ENCODE measurements at places on chromosomes 1 and 21.

DNA sequence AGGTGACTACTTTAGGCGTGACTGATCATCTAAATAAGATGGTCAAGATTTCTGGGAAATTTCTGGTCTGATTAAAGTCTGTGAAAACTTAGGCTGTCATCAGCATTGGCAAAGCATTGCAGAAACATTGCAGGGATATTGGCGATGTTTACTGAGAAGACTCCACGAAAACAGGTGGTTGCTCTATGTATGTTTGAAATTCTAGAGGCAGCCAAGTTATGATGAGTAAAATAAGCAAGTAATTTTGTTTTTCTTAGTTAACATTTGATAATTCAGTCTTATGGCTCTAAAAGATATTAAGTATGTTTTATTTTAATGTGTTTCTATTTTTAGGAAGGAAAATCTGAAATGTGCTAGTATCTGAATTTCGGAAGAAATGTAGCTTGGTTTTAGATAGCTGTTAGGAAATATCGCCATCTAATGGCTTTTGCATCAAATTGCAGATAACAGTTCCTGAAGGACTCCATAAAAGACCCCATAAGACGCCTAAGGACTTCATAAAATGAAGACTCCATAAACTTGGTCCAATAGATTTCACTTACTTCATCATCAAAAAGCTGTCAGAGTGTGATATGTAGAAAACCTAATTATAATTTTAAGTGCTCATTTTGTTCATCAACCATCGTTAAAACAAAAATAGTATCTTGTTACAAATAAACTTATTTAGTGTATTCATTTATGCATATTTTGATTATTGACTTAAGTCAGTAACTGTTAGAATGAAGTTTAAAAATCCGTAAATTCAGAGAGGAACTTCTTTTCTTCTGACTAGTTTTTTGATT lies 344.6 kb downstream of the RYR2 start:
- DNase-seq, result no peak

GRCh38 chr1:67683316-67683715 lies 1.7 kb upstream of the GADD45A start:
- DNase-seq, result no peak

- no peak for DNase-seq
Measured at GRCh38 chr1:229792012-229792975, 166.2 kb downstream of the URB2 start.

GRCh38 chr21:43273016-43273707 lies 104.4 kb downstream of the CRYAA start:
- DNase-seq, result no peak

DNA sequence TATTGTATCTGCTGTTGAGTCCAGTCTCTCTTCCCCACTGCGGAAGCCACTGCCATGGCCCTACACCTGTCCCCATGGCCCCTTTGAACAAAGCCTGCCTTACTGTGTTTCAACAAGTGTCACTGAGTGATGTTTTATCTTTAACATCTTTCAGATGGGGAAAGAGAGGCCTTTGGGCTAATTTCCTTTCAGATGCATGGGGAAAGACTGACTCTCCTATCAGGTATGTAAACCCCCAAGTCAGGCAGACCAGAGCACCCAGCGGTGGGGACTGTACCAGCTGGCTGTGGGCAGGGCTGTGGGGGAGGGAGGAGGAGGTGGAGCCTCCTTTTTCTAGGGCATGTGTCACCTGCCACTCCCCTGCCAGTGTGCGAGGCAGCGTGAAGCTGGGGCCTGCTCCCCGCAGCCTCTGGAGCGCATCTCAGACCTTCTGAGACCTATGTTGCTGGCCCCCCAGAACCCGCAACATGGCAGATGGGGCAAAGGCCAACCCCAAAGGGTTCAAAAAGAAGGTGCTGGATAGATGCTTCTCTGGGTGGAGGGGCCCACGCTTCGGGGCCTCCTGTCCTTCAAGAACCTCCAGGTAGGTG lies at the start of gene PLA2G2F:
Gene PLA2G2F (plus strand): TSS at position 363 of the 590 bp plus-strand sequence. CDS start 105 bp downstream, at position 468.
- peak; percentile 50 for DNase-seq

DNA sequence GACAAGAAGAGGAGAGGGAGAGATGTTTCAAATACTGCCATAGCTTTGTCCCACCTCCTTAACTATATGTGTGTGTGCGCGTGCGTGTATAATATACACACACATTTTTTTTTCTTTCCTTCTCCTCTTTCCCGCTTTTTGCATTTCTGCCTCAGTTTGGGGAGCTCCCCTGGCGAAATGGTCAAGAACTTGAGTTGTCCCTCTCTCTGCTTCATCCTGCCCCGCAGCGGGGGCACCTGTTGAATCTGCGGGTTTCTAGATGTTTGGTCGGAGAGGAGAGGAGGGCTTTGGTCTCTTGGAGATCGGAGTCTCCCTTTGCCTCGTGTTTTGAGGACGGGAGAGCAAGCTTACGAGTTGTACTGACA lies 504 bp downstream of the SCCPDH start:
- DNase-seq, result no peak

DNA sequence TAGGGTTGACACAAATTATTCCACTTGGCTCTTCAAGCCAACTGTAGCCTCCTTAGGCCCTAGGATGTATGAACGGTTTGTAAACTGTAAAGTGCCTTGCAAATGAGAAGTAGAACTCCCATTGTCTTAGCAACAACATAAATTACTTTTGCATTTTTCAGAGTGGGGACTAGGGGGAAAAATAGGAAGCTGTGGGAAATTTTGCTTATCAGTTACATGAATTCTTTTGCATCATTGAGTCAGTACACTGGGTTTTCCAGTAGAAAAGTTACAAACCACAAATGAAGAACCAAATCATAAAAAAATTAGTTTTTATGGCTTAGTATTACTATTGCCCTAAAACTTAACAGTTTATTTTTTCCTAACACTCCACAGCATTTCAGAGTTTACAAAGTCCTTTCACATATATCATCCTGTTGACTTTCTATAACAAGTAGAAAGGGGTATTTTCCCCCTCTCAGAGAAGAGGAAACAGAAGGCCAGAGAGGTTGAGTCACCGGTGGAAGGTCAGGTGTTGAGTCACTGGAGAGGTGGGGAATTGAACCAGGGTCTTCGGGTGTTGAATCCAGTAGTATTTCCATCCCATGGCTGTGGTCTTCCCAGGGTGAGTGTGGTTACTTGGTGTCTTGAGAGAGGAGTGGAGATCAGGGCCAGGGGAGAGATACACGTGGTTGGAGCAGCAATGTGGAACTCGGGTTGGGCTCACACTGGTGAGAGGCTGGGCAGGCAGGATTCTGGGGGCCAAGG lies 71.9 kb upstream of the USP24 start:
- DNase-seq, result no peak

- no peak for DNase-seq
Measured at GRCh38 chr1:187985897-187986654, 1157.3 kb downstream of the PLA2G4A start.

DNA sequence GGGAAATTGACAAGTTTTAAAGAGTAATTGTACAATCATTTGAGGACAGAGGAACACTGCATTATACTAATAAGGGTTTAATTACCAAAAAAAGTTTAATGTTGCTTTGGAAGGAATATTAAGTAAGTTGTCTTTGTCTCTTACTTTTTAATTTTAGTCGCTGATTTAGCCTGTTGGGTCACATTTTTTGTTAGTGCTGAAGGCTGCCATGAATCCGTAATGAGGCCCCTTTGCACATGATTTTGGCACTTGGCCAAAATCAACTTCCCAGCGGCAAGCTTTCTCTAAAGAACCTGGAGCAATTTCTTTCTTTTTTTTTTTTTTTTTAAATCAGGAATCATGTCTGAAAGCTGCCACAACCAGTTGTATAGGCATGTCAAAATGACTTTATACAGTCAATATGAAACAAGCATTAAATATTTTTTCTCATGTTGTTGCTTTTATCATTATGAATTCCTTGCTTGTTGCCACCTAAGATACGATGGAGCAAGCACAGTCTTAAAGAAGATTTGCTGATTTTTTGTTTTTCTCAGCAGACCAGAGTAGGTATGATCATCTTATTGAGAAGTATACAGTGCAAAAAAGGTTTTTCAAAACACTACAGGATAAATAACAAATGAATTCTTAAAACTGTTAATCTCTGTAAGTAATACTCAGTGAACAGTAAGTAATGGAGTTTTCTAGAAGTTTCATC lies 690.4 kb downstream of the USP25 start:
- DNase-seq, result no peak

GRCh38 chr21:14686466-14687267 lies 140.6 kb upstream of the SAMSN1 start:
- no peak for DNase-seq

DNA sequence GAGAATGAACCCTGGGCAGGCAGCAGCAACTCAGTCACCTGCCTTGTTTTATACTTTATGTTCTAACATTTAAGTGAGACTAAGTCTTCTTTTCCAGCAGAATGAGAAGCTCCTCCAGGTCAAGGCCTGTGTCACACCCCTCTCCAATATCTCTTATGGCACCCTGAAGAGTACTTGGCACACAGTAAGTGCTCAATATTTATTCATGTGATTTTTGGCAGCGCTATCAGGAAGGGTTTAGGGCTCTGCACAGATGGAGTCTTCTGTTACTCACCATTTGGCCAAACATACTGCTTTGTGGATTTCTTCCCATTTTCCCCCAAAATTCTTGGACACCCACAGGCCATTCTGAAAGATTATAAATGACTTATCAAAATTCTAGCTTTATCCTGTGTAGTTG lies 43.8 kb upstream of the MYBPHL start:
- no peak for DNase-seq

DNA sequence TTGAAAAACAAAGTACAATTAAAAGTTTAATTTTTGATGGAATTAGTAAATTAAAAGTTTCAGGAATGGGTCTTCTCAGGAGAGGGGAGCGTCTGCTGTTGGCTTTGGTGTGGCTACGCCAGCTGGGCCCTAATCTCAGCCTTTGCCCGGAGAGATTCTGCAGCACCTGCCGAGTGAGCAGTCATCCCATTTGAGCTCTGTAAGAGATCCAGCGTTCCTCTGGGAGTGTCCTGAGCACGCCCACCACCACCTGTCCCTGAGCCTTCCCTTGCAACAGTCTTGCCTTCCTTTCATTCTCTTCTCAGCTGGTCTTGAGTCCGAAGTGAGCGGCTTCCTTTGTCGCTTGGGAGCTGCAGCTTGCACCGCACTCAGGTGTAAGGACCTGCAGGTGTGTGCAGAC lies 263.1 kb downstream of the CAMTA1 start:
- no peak for DNase-seq

DNA sequence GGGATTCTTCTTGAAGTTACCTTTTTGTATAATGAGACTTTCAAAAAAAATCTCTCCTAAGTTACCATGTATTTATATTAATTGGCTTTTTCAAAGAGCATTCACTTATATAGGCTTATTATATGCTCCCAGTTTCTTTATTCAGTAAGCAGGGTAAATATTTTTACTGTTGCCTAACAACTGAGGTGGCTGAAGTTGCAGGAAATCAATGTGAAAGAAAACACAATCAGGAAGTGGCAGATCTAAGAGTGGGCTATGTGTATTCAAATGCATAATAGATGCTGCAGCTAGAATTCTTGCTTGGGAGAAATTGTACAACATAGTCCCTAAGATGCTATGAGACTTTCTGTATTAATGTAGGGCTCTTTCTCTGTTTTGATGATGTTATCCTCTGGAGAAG lies 606.9 kb downstream of the NUF2 start:
- no peak for DNase-seq

- no peak for DNase-seq
Measured at GRCh38 chr1:197862221-197862620, 40.2 kb upstream of the C1orf53 start.
